ENCODE measurements at places on chromosomes 7 and 10.

DNA sequence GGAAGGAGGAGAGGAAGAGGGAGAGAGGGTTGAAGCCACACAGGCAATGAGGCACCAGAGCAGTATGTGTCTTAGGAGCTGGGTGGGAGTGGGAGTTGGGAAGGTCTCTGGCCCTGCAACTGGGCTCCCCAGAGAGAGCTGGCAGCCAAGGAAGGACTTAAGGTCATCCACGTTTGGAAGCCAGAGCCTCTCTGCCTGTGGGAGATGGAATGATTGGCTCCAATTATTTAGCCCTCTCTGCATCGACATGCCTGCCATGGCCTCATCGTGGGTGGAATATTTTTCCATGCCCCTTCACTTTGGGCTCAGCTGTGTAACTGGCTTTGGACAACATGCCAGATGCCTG is 478.5 kb downstream of the RPS24 start:
- DNase-seq = no peak

GRCh38 chr10:122830965-122831353 is 14.7 kb downstream of the CUZD1 start:
- no peak for DNase-seq

DNA sequence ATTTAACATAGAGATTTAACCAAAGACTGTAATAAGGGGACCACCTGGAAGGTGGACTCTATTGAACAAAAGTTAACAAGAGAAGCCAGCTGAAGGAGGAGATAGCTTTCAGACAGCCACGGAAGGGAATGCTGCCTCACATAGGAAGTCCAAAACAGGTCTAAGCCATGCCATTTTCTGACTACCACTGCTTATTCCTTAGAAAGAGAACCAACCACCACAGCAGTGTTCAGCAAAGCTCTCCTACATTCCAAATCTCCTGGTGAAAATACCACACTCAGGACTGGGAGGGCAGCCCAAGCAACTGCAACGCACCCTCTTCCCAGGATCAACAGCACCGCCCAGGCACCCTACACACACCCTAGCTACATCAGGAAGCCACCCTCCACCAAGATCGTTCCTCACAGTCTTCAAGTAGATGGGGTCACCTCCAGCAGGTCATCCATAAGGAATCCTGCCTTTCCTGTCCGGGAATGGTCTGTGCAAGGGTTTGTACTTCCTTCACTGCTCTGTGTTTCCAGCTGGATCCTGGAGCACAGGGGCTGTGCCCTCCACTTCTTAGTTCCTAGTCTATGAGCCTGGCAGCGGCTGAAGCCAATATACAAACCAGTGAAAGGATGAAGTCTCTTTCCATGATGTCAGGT is 2.5 kb downstream of the KIAA1549 start:
- DNase-seq = no peak

DNA sequence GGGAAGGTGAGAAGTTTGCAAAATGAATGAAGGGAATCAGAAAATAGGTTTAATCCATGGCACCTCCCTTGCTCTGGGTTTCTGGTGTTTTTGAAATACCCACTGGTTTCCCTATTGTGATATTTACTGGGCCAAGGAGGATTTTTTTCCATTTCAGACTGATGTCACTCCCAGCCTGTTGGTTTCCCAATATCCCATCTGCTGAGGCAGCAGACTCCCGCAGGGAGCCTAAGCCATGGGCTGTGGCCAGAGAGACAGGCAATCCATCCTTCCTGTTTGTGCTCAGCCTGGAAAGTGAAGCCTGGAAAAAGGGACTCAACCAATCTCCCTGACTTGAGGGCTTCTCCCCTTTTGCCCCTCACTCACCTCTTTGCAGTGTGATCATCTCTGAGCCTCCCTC is 22.8 kb downstream of the FAM107B start:
- DNase-seq = no peak

- no peak for DNase-seq
Measured at GRCh38 chr7:104962781-104963180, 51.2 kb upstream of the KMT2E start.

DNA sequence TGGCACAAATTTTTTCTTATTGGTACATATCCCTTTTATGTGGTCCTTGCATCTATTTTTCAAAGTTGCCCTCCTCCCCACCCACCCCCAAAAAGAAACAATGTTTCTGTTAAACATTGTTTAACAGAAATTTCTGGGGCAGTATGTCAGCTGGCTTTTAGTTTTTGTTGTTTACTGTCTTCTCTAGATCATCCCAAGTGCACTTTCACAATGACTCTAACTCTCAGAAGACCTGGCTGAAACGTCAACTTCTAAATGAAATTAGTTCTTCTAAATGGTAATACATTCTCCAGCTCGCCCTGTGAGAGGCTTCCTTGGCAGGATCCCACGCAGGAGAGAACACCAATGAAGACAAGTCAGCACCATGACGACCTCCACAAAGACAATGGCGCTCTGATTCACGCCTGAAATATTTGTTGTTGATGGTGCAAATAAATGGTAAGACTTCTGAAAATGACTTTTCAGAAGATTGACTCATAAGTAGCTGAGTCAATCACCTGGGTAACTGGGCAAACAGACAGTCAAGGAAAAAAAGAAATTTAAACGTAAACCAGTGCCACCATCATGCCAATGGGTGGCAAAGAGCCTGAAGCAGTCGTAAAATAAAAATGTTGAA is 293.7 kb downstream of the FZD1 start:
- DNase-seq = no peak

GRCh38 chr10:104689105-104689504 is 48.0 kb downstream of the SORCS3 start:
- no peak for DNase-seq

DNA sequence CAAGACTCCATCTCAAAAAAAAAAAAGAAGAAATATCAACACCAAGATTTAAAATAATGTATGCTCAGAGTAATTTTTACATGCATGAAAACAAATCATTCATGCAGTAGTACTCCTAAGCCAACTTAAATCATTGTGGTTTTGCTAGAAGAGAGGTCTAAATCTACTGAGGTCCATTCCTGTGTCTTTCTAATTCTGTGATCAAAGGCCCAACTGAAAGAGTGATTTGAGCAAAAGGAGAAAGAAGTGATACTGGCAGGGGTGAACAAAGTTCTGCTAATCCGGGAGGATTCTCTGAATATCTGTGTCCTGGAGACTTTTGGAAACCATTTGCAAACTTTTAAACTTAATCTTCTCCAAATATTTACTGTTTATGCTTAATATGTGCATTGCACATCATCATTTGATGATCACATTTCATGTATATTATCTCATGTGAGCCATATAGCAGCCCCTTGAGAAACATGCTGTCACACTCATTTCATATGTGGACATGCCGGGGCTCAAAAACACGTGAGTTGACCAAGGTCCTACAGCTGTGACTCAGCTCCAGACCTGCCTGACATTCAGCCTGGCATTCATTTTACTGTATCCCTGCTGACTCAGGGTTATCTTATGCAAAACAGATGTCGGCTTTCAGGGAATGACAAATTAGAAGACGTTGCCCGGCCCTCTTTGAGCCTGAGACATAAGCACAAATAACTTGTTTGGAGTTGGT is 76.4 kb downstream of the FAM107B start:
- DNase-seq = no peak

DNA sequence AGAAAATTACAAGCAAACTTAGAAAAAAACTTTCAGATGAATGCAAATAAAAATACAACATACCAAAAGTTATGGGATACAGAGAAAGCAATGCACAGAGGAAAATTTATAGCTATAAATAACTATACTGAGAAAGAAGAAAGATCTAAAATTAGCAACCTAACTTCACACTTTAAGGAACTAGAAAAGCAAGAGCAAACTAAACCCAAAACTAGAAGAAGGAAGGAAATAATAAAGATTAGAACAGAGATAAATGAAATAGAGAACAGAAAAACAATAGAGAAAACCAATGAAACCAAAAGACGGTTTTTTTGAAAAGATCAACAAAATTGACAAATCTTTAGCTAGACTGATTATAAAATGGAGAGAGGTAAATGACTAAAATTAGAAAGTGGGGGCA is 9.6 kb upstream of the STRA8 start:
- DNase-seq = no peak

- no peak for DNase-seq
Measured at GRCh38 chr7:37344886-37345579, 103.6 kb downstream of the ELMO1 start.

DNA sequence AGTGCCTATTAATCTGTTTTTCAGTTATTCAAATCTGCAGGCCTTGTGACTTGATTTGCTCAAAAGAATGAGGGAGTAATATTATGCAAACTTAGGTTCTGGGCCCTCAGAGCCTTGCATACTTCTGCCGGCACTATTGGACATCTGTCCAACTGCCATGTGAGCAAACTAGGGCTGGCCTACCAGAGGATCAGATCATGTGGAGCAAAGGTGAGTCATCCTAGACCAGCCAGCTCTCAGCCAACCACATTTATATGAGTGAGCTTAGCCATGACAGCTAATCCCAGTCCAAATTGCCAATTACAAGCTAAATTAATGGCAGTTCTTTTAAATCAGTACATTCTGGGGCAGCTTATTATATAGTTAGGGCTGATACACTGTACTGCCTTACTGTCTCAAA is 69.6 kb downstream of the SDHAF3 start:
- DNase-seq = no peak

GRCh38 chr10:18619016-18619415 is 32.4 kb downstream of the NSUN6 start:
- DNase-seq = no peak

- DNase-seq = peak; percentile 27
Measured at GRCh38 chr7:150947761-150948651, 30.1 kb downstream of the KCNH2 start.

DNA sequence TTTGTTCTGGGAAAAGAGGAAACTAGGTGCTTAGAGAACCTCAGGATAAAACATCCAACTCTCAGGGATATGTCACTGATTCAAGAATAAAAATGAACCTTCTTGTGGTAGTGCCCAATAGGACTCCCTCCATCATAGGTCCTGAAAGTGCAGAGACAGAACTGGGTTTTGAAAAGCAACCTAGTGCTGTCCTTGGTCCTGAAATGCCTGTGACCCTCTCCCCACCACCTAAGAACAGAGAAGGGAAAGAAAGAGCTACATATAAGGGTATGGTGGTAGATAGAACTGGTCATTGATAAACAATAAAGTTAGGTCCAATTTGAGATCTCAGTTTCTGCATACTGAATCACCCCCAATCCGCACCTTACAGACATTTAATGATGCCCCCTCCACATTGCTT is 953.3 kb downstream of the XPNPEP1 start:
- no peak for DNase-seq

- DNase-seq = no peak
Measured at GRCh38 chr10:121658111-121658510, 59.9 kb upstream of the FGFR2 start.

DNA sequence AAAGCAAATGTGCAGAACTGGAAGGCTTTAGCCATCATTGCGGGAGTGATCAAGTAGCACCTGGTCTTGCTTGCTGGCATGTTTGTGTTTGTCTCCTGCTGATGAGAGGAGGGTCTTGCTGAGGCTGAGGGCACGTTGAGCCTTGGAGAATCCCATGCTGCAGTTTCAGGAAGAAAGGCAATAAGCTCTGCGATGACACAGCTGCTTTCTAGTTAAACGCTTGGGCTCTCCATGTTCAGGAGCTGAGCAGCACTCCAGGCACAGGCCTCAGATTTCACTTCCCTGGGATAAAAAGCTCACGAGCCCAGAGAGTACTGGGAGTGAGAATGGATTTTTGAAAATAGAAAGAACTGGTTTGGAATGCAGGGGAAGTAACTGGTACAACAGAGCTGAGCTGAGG is 100.8 kb downstream of the LRRC18 start:
- DNase-seq = no peak

- DNase-seq = no peak
Measured at GRCh38 chr7:106811472-106811871, 53.6 kb upstream of the PIK3CG start.

DNA sequence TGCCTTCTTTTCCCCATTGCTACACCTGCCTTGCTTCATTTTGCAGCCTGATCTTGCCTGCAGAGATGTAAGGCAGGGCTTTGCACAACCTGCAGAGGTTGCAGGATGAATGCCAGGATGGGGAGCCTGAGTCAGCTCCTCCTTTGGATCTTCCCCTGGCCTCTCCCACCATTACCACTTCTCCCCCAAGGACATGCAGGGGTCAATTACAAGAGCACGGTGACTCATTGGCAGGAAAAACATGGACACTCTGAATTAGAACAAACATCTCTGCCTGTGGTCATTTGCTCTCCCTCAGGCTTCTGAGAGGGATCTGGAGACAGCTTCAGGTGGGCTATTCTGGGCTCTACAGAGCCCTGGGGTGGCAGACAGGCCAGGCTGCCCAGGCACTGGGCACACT is 89.2 kb downstream of the HERPUD2 start:
- DNase-seq = no peak

DNA sequence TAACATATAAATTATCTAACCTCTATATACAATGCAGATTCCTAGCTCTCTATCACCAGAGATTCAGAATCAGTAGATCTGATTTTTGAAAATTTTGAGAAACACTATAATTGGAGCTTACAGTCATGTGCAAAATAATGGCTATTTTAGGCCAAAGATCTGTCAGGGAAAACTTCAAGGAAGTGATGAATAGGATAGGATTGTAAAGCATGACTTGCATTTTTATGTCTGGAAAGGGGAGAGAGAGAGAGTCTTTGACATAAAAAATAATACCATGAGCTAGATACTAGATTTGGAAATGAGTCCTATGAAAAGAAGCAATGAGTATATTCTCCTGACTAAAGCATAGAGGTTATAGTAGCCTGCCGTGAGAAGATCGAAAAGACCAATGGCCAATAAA is 181.1 kb downstream of the SDHAF3 start:
- no peak for DNase-seq

GRCh38 chr10:51203359-51203758 is 129.1 kb downstream of the PRKG1 start:
- no peak for DNase-seq

DNA sequence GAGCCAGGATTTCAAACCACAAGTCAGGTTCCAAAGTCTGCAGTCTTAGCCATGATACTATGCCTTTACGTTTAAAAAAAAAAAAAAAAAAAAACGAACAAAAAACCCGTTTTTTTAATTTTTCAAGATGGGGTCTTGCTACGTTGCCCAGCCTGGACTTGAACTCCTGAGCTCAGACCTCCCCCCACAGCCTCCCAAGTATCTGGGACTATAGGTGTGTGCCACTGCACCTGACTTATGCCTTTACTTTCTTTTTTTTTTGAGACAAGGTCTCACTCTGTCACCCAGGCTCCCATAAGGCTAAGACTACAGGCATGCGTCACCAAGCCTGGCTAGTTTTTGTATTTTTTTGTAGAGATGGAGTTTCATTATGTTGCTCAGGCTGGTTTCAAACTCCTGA is 14.7 kb downstream of the ASNS start:
- no peak for DNase-seq

GRCh38 chr7:97307521-97308108 is 190.1 kb downstream of the SDHAF3 start:
- DNase-seq = no peak

DNA sequence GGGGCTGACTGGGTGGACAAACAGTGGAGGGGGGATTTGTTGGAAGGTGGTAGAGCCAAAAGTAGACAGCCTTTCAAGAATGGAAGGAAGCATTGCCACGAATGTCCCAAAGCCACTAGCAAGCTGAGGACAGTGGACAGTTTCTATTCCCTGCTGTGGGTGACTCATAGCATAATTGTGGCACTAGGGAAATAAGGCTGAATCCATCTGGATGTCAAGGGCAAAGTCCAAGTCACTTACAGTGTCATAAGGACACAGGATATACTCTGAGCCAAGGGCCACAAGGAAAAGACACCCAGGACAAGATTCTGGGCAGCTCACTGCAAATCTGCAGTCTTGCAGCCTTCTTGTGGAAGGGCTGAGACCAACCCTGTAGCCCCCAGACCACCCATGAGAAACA is 79.7 kb downstream of the FRMPD2 start:
- no peak for DNase-seq
